Muscle of leg (tissue), 16 donors: ENCODE measurements at places on chromosomes 2 and 18. TPM values are rescaled to one million over a fixed set of nuclear protein-coding genes. Genes with fewer than 3 reads are reported as not detected.

DNA sequence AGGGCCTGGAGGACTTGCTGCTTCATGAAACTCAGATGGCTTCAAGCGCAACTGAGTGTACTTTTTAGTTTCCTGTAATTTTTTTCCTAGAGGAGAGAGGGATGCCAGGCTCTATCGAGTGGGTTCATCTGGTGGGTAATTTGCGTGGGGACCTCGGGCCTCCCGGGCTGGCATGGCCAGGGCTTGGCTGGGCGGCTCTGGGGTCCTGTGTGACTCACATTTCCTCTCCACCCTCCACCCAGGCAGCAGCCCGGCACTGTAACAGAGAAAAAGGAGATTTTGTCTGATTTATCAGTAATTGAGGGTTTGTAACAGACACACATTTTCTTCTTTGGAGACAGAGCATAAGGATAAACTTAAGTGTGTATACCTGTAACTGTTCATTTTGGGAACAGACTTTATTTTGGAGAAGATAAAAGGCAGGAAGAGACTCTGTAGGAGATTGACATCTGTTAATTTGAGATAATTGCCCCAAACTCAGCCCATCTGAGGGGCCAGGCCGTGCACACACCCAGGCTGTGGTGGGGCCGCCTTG, 64.3 kb downstream of the NFATC1 start:
- DNase-seq: no peak

The SH3RF3 gene
- 4.1 TPM for polyA plus RNA-seq

- DNase-seq: peak; percentile 75
Measured at GRCh38 chr2:100610381-100610831, 47.6 kb downstream of the PDCL3 start.

DNA sequence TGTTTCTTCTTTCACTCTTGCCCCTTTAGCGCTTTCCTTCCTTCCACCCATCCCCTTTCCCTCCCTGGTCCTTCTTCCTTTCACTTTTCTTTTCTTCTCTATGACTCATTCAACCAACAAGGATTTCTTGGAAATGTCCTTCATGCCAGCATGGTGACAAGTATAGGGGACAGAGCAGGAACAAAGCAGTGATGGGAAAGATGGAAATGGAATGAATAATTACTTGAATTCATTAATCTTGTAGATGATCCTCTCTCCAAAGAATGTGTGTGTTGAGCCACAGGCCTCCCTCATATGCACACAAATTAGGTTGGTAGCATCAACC, 1.5 kb downstream of the VAMP5 start:
- no peak for DNase-seq

DNA sequence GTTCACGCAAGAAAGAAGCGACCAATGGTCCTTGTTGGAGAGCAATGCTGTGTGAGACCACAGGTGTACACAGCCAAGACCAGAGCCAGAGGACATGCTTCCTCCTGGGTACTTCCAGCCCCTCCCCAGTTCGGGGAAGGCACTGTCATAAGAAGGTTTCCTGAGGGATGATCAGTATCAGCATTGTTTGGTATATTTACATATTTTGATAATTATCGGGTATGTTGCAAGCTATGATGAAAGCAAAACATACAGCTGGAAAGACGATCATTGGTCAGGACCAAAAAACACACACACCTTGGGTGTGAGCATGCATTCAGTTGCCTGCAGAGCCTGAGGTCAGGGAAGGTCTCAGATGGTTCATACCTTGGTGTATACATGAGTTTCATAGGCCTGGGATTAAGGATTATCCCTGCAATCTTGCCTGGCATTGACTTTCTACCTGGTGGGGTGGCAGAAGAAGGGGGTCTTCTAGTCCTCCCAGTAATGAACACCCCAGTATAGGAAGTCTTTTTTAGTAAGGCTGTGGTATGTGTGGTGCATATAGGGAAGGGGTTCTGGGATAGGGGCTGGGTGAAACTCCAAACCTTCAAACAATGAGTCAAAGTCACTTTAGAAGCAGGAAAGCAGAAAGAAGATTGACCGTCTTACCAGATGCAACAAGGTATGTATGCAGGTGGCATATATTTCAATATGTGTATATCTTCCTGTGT, 2.9 kb downstream of the SERPINB2 start:
- DNase-seq: no peak

The FAM228A gene
- 0.13 TPM for polyA plus RNA-seq

GRCh38 chr18:42328931-42329330, 373.9 kb downstream of the PIK3C3 start:
- no peak for DNase-seq

The ZAP70 gene
- polyA plus RNA-seq: 3.6 TPM

GRCh38 chr2:206096876-206097275, 10.9 kb upstream of the INO80D start:
- no peak for DNase-seq

- DNase-seq: no peak
Measured at GRCh38 chr2:9800975-9801726, 42.1 kb upstream of the TAF1B start.

GRCh38 chr2:149597668-149598326, 10.2 kb upstream of the MMADHC start:
- peak; percentile 93 for DNase-seq

GRCh38 chr2:237731663-237732062, 66.9 kb upstream of the RBM44 start:
- no peak for DNase-seq

- no peak for DNase-seq
Measured at GRCh38 chr18:13438507-13439056, 220.0 kb downstream of the LDLRAD4 start.

DNA sequence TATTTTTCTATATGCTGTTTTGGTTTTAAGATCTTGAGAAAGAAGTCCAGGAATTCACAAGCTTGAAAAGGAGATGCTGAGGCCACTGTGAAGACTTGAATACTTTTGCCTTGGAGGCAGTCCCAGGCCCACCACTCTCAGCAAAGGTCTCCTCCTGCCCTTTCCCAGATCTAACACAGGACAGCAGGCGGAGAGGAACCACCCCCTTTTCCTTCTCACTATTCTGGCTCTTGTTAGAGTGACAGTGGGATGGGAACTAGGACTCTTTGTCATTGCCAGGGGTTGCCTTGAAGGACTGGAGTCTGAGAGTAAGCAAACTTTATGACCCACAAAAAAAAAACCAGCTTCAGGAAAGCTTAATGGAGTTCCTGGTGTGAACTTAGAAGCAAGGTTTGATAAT, 54.7 kb downstream of the E2F6 start:
- DNase-seq: no peak

DNA sequence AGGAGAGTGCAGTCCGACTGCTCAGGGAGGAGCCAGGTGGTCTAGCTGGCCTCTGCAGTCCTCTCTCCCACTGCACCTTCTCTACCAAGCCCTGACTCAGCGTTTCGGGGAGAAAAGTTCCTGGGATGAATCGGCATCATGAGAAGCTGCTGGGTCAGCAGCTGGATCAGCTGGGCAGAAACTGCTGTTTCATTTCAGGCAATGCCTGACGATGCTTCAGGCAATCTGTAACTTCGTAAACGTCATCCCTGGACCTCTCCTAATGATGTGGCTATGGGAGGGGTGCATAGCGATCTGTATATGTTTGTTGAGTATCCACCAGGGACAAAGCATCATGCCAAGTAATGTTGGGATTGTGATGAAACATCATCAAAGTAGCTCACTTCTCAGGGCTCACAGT, 20.7 kb downstream of the LIPG start:
- peak; percentile 18 for DNase-seq

GRCh38 chr2:96161898-96162297, 16.7 kb upstream of the DUSP2 start:
- no peak for DNase-seq

GRCh38 chr2:219001577-219002394, 8.6 kb upstream of the CRYBA2 start:
- DNase-seq: no peak

The UPP2 gene
- polyA plus RNA-seq: not detected

The EGR4 gene
- not detected for polyA plus RNA-seq

GRCh38 chr2:168662651-168663208, 139.7 kb upstream of the NOSTRIN start:
- DNase-seq: no peak

- DNase-seq: no peak
Measured at GRCh38 chr2:223010641-223011040, 41.3 kb upstream of the KCNE4 start.

GRCh38 chr18:63819786-63820185, 44.6 kb downstream of the SERPINB7 start:
- DNase-seq: peak; percentile 77

DNA sequence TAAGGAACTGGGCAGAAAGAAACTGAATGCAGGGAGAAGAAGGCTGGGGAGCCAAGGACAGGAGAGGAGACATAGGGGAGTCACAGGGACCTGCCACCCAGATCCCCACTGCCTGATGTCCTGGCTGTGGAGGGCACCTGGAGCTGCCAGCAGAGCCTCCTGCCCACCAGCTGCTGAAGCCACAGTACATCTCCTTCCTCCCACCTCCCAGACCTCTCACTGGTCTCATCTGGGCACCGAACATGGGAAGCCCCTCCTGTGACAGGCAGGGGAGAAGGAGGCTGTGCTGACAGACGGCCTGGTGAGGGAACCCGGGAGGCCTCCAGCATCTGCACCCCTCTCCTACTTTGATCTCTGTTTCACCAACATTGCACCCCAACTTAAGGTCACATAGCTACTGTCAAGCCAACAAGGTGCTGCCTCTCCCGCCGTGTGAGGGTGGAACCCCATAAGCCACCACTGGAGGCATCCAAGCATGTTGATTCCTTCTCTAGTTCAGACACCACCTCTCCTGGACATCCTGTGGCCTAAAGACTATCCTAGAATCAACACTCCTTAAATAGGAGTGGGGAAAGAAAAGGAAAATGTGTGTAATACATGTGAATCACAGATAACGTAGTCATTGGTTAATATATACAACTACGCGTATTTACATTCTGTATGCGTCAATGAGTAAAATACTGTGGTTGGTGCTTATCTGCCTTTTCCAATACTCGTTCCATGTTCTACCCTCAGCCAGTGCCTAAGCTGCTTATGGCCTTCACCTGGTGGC, 3.5 kb upstream of the RNPEPL1 start:
- DNase-seq: no peak

DNA sequence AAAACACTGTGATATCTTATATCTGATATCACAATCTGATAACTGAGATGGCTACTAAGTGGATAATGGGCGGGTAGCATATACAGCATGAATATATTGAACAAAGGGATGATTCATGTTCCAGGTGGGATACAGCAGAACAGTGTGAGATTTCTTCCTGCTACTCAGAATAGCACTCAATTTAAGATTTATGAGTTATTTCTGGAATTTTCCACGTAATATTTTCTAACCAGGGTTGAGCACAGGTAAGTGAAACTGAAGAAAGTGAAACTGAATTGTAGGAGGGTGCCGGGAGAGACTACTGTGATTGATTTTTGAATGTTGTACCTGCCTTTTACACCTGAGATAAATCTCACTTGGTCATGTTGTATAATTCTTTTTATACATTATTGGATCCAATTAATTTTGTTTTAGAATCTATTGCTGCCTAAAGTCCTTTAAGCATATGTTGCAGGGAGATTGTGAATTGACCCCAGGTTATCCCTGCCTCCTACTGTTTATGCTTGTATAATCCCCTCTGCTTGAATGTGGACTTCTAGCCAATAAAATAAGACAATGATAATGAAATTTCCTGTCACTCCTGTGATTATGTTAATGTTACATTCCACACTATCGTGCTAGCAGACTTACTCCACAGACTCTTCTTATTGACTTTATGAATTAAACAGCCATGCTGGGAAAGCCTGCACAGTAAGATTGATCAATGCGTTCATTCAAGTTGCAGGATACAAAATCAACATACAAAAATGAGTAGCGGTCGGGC, 67.6 kb upstream of the RBBP8 start:
- DNase-seq: no peak

GRCh38 chr18:2994603-2995432, 18.1 kb downstream of the LPIN2 start:
- no peak for DNase-seq
